ENCODE measurements at places on chromosomes 7 and 10. TPM values are rescaled to one million over a fixed set of nuclear protein-coding genes. Genes with fewer than 3 reads are reported as not detected.

Gene GRID1
- total RNA-seq: not detected

Gene CALHM1
- not detected for total RNA-seq

Gene FRMPD2
- not detected for total RNA-seq

Gene SSC4D
- 1.8 TPM for total RNA-seq

Gene STOX1
- total RNA-seq: not detected

Gene RASA4
- 3.9 TPM for total RNA-seq

Gene ADK
- total RNA-seq: 85.3 TPM

Gene CNTNAP2
- 0.58 TPM for total RNA-seq

Gene INA
- 1.7 TPM for total RNA-seq

Gene C7orf25
- 3.5 TPM for total RNA-seq

Gene ZPBP
- not detected for total RNA-seq

Gene ACBD7
- total RNA-seq: 3.7 TPM

Gene HSPA14
- total RNA-seq: 12.1 TPM

Gene FOXL3
- total RNA-seq: not detected

Gene NUTM2E
- not detected for total RNA-seq

Gene COL28A1
- total RNA-seq: under 0.01 TPM

All from myometrial cell (primary cell).